ENCODE measurements at places on chromosomes 13 and 19.

- DNase-seq = no peak
These were observed 2902.5 kb downstream of the PCDH9 start for GRCh38 chr13:64327505-64328194.

GRCh38 chr13:96492766-96493165, 402.9 kb downstream of the HS6ST3 start:
- DNase-seq = no peak

- DNase-seq = no peak
These were observed 606.5 kb downstream of the UQCRFS1 start for GRCh38 chr19:28606269-28607032.

- peak; percentile 92 for DNase-seq
These were observed 3.1 kb upstream of the SPIB start for GRCh38 chr19:50415661-50416033.

DNA sequence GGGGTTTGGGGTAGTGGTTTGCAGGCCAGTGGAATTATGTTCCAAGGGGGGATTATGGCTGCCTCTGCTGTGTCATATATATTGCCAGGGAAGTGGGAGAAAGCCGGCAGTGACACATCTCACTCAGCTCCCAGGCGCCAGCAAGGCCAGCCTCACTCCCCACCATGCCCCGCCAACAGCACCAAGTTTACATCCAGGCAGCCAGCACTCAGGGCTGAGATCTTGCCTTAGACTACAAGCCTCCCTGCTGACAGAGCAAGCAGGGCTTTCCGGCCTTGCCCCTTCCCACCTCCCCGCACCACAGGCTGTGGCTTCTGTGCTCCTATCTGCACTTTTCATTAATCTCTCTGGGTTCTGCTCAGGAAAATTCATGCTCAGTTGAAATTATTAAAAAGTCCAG, 385.1 kb downstream of the MZT1 start:
- no peak for DNase-seq

DNA sequence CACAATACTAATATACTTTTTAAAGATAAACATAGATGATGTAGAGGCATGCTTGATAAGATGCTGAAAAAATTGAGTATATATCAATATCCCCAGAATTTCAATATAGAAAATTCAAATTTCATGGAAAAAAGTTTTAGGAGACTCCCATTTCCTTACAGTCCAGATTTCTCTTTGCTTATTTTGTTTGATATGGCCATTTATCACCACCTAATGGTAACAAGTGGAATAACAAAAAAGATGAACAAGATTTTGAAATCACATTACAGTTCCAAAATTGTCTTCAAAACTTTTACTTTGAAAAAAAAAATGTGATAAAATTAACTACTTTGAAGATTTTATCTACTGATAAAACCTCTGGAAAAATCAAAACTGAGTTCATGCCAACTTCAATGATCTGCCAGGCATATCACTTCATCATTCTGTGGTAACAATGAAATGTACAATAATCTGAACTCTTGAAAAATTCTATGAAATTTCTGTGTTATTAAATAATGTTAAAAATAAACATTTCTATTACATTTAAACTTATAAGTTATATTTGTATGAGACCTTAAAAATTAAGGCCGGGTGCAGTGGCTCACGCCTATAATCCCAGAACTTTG, 17.5 kb downstream of the MIPEP start:
- DNase-seq = no peak

Measured in GM06990 (cell line).